ENCODE measurements at places on chromosomes 5 and 9. TPM values are rescaled to one million over a fixed set of nuclear protein-coding genes. Genes with fewer than 3 reads are reported as not detected.

Gene ZNF483
- total RNA-seq = 14.9 TPM

GRCh38 chr5:62190173-62190572 is 115.8 kb upstream of the KIF2A start:
- DNase-seq = no peak

Gene LHFPL2
- total RNA-seq = 0.82 TPM

DNA sequence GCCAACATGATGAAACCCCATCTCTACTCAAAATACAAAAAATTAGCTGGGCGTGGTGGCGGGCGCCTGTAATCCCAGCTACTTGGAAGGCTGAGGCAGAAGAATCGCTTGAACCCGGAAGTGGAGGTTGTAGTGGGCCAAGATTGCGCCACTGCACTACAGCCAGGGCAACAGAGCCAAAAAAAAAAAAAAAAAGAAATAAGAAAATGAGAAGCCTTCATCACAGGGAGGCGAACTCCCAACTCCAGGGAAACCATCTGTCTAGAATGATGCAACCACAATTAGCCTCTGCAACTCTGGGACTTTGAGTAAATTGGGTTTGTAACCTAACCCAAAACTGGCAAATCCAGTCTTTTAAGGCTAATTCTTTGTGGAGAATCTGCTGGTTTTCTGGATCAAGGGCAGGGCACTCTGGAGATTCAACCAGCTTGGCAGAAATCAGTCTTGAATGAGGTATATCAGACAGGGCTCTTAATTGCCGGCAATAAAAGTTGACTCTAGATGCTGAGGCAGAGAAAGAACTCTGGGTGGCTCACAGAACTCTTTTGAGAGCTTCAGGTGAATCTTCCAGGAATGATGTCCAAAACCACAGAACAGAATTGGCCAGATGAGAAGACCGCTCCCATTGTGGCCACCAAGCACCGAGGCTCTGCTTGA is 9.9 kb downstream of the S100Z start:
- no peak for DNase-seq

- DNase-seq = no peak
Measured at GRCh38 chr5:1519631-1520210, 4.0 kb downstream of the LPCAT1 start.

Gene SMU1
- total RNA-seq = 24.4 TPM

DNA sequence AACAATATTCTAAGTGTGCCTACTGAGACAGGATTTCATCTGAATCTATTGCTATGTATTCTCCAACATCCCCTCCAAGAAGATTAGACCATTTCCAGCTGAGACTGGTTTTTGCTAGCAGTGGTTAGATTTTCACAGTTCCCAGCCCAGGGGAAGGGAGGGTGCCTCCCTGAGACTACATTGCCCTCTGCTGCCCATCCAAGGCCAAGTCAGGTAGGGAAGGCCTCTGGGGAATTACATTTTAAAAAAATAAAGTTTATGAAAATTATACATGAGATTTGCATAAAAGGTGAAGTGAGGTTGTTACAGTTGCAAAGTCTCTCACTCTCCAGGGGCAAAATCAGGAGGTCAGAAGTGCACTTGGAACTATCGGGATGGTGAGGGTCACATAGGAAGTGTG is 28.0 kb upstream of the SYK start:
- DNase-seq = no peak

GRCh38 chr5:143559586-143560109 is 156.2 kb upstream of the NR3C1 start:
- DNase-seq = no peak

Gene SPINK1
- not detected for total RNA-seq

DNA sequence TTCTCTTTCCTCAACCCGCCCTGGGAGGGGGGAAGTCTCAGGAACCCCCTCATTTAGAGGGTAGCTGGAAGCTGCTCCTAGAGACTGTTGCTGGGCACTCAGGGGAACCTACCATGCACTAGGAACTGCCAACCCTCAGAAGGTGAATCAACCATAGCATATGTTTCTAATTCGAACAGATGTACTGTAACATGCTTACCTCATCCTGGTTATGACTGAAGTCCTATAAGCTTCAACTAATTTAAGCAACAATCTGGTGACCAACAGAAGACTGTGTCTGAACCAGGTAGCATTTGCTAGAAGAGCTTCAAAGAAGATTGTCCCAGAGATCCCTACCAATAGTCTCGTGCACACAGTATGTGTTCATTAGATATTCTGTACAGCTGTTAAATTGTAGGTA is 5.7 kb upstream of the PRDM6 start:
- no peak for DNase-seq

Gene IL5
- not detected for total RNA-seq

DNA sequence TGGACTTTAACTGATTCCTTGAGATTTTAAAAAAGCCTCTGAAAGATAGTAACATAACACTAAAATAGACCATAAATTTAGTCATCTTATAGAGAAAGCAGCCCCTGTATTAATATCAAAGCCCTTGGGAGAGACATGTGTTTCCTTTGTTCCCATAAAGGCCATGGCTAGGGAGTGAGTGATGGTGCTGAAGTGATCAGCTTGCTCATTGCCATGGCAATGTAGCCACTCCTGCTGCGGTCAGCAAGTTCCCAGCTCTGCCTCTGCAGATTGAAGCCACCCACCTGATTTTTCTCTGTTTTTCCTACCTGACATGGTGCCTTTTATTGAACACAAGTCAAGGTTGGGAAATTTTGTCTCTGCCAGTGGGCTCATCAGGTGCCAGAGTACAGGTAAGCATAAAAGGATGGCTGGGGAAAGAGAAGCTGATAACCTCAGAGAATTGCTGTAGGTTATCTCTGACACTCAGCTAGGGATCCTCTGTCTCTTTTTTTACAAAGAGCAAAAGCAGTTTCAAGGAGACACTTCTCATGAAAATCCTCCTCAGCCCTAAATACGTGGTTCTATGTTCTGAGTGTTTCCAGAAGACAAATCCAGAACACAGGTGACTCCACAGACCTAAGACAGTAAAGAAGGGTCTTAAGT is 296.3 kb upstream of the NMUR2 start:
- DNase-seq = no peak

Gene KIF4B
- total RNA-seq = not detected

GRCh38 chr5:79225026-79225425 is 10.9 kb upstream of the JMY start:
- no peak for DNase-seq

GRCh38 chr5:170169996-170170395 is 62.8 kb upstream of the C5orf58 start:
- no peak for DNase-seq

Gene UBAP1
- 33.1 TPM for total RNA-seq

Gene DAB2IP
- total RNA-seq = 0.22 TPM

DNA sequence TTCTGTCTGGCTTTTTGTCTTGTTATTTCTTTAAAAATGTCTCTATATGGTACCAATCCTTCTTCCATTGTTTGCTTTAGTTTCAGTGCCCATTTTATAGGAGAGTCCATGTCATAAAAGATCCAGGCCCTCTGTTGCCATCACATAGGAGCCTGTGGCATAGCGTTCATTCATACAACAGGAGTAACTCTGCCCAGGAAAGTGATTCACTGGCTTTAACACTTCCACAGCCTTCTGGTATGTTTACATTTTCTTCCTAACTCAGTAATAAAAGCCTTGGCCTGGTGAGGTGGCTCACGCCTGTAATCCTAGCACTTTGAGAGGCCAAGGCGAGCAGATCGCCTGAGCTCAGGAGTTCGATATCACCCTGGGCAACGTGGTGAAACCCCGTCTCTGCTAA is 519.3 kb upstream of the PTGER4 start:
- no peak for DNase-seq

- DNase-seq = no peak
Measured at GRCh38 chr5:113937301-113937700, 423.8 kb downstream of the YTHDC2 start.

GRCh38 chr5:110638970-110639902 is 87.2 kb downstream of the TMEM232 start:
- no peak for DNase-seq

DNA sequence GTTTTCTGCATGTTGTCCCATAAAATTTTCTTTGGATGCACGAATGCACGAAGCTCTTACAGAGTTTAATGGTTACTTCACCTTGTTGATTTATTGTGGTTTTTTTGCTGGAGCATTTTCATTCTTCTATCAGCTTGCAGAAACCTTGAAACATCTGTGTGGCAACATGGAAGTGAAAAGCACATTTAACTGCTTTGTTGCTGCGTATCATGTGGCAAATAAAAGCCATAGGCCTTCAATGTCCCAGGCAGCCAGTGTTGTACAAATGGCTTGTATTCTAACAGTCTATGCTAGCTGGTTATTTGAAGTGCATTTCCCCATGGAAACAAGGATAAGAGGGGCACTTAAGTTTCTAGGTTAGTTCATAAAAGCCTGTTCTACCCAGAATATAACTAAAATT is 42.5 kb upstream of the RASGRF2 start:
- DNase-seq = no peak

GRCh38 chr9:125659201-125659840 is 47.7 kb downstream of the MAPKAP1 start:
- no peak for DNase-seq

GRCh38 chr5:115246361-115246991 is 16.2 kb downstream of the PGGT1B start:
- no peak for DNase-seq

- DNase-seq = no peak
Measured at GRCh38 chr5:31554552-31554951, 22.5 kb downstream of the C5orf22 start.

Gene TRPM6
- not detected for total RNA-seq

DNA sequence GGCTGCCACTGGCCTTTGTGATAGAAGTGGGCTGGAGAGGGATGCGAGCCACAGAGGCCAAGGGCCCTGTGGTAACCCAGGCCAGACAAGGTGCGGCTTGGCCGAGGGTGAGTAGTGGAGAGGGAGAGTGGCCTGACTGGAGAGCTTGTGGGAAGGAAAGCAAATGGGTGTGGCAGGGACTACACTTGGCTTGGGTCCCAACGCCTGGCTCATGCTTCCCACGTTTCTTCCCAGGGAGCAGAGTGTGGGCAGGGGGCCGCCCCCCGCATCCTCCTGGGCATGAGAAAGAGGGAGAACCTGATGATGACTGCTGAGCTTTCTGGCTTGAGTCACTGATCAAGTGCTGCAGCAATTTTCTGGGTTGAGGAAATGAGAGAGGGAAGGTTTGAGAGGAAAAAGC is 95.7 kb downstream of the ANKH start:
- DNase-seq = no peak

GRCh38 chr5:78747705-78748359 is 99.3 kb upstream of the LHFPL2 start:
- no peak for DNase-seq

GRCh38 chr5:88089719-88090390 is 178.8 kb downstream of the TMEM161B start:
- no peak for DNase-seq

Gene ADAMTS2
- total RNA-seq = 0.23 TPM

All from T-cell (primary cell).